ENCODE measurements at places on chromosomes 16 and 17.

DNA sequence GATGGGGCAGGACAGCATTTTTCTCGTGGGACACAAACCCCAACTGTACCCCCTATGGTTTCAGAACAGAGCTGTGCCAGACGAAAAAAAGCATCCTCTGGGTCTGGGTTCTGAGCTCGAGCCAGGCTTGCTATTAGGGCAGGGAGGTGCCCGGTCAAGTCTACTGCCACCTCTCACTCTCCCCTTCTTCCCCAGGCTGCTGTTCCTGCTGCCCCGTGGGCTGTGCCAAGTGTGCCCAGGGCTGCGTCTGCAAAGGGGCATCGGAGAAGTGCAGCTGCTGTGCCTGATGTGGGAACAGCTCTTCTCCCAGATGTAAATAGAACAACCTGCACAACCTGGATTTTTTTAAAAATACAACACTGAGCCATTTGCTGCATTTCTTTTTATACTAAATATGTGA is 1.1 kb downstream of the MT1E start:
- no peak for DNase-seq

DNA sequence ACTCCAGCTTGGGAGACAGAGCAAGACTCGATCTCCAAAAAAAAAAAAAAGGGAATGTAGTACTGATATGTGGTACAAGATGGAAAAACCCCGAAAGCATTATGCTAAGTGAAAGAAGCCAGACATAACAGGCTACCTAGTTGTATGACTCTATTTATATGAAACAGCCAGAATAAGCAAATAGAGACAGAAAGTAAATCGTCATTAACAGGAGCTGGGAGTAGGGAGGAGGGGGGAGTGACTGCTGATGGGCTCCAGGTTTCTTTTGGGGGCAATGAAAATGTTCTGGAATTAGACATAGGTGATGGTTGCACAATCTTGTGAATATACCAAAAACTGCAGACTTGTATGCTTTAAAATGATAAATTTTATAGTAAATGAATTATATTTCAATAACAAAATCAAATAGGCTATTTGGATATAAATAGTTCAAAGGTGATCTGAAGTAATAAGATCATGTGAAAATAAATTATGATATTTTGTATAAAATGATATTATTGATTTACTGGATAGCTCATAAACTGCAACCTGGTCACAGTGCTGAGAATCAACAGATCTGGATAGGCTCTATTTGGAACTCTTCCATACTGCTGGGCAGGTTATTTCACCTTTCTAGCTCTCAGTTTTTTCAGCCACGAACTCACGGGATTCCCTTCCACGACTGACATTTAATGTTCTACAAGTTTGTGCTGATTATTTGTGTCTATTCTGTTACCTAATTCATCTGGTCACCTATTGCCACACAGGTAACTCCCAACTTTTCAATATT is 27.1 kb downstream of the ZNF652 start:
- DNase-seq, result no peak

DNA sequence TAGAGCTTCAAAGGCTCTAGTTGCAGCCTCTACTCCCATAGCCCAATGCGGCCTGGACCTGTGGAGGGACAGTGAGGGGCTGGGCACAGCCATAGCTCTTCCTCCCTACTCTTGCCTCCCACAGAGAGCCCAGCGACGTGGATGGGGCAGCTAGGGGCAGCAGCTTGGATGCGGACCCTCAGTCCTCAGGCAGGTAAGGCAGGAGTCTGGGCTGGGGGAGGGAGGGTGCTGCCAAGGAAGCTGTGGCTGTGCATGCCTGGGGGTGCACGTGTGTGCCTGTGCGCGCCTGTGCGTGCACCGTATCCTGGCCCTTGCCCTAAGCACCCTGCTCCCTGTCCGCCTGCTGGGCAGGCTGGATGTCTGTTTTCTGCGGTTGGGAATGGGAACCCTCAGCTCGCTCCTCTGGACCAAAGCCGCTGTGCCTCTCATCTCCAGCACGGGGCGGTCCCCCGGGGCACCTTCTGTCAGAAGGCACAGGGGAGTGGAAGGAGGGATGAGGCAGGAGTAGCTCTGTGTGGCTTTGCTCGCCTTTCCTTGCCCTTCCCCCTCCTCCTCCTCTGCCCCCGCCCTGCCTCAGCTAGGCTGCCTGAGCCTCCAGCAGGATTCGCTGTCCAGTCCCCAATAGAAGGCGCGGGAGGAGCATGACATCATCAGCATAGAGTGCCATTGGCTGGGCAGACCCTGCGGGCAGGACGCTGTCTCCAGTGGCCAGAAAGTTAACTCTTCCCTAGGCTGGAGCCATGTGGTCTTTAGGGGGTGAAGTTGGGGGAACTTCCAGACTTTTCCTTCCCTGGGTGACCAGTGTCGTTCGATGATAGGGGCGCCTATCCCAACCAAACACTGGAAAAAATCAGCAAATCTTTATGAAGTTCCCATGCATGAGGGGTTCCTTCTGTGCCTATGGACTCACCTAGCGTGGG is 797 bp downstream of the PRCD start:
- peak; percentile 98 for DNase-seq

GRCh38 chr17:27506348-27507218 is 50.3 kb downstream of the KSR1 start:
- DNase-seq, result no peak

- DNase-seq, result no peak
Observed at GRCh38 chr16:12272264-12272663, 295.7 kb downstream of the SNX29 start.

DNA sequence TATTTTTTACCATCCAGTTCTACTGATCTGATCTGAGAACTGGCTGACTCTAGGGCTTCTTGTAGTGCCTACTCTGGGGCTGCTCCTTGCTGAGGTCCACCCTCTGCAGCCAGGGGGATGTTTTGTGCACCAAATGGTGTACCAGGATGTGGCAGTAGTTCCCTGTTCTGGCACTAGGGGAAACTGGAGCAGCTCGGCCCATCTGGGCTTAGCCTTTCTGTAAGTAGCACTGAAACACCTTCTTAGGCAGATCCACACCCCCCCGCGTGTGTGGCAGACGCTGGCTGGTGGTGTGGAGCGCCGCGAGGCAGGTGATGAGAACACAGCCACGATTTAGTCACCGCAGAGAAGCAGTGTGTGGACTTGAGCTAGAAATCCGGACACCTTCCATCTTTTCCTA is 17.0 kb downstream of the DUSP14 start:
- no peak for DNase-seq

DNA sequence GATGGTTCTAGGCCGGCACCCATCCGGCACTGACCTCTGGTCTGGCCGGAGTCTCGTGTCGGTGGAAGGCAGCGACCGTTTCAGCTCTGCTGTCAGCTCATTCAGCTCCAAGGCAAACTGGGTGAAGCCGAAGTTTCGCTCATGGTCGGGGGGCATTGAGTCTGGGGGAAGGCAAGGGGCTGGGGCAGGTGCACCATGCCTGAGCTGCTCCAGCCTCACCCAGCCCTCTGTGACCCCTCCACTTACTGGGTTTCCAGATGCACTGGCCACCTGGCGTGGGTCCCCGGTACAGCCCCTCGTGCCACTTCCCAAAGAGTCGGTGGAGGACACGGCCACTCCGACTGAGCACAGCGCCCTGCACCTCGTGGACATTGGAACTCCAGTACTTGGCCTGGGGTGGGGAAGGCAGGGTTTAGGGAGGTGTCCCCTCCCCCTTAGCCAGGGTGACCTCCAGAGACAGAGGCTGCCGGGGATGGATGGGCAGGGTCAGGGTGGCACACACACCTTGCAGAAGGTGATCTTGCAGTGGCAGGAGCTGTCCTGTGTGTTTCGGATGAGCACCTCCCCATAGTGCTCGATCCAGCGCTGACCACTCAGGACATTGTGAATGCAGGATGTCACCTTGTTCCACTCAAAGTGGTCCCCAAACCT is 12.6 kb downstream of the OSBPL7 start:
- no peak for DNase-seq

DNA sequence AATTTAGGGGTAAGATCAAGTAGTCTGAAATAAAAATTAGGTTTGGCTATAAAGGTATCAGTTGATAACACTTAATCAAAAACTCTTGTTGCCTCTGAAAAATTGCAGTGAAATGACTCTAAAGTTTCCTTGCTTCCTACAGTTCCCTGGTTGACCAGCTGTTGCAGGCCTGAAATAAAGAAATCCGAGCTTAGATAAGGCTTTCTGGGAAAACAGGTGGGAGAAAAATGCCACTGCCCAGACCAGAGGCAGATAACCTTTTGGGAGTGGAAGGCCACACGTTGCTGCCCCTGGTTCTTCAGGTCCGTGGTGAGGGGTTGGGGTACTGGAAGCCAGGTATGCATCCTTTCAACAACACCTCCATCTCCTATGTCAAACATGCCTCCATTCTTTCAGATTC is 111.3 kb downstream of the HS3ST3A1 start:
- no peak for DNase-seq

DNA sequence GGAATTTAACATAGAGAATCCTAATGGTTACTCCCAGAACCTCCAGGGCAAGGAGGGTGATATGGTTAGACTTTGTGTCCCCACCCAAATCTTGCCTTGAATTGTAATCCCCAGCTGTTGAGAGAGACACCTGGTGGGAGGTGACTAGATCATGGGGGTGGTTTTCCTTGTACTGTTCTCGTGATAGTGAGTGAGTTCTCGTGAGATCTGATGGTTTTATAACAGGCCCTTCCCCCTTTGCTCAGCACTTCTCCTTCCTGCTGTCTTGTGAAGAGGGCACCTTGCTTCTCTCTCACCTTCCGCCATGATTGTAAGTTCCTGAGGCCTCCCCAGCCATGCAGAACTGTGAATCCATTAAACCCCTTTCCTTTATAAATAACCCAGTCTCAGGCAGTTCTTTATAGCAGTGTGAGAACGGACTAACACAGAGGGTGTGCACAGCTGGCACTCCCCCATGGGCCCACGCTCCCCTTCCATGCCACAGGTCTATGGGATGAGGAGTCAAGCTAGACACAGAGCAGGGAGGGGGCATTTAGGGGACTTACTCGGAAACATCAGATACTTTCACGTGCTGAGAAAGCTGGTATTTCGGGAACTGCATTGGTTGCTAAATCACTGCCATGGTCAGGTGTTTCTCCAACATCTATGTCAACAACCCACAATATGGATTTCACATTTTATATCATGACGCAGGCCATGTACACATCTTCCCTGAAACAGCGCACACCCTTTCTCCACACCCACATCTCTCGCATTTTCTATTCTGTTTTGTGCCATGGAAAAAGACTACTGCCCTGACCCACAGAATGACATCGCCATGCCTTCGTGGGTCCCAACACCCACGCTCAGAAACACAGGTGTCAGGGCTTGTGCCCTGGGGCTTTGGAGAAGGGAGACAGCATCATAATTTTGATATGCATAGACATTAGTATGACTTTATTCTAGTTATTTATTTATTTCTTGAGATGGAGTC is 199.1 kb upstream of the GSE1 start:
- DNase-seq, result no peak

DNA sequence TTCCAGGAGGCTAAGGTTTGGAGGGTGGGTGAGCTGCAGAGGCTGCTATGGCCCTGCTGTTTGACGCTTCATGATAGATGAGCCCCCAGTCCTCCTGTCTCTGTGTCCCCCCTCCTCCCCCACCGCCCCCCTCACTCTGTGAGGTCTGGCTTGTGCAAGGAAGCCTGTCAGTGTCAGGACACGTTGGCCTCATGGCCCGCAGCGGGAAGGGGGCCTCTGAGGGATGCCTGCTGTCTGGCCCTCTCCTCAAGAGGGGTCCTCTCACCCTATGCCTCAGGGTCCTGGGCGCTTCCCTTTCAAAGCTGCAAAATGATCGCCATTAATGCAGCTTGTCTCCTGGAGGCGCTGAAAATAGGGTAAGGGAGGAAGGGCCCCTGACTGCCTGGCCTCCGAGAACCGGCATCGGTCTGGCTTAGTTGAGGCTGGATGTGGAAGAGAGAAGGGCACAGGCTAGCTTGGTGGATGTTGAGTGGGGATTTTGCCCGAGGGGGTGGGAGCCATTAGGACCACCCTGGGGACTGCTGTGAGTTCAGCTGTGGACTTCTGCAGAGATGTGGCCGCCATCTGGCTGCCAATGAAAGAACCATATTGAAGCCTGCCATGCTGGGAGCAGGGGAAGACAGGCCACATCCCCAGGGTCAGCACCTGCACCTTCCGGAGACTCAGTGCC is 14.8 kb upstream of the GOSR2 start:
- DNase-seq, result no peak

GRCh38 chr16:81143921-81144471 is 47.8 kb upstream of the GCSH start:
- no peak for DNase-seq

GRCh38 chr17:42388381-42389134 is at the start of gene STAT3:
Gene STAT3 (minus strand): TSS chr17:42388442. CDS start chr17:42348516, 39,926 bp downstream.
- peak; percentile 100 for DNase-seq

- DNase-seq, result no peak
Observed at GRCh38 chr16:77157346-77158058, 33.5 kb upstream of the MON1B start.

- no peak for DNase-seq
Observed at GRCh38 chr17:80358131-80358530, 56.8 kb upstream of the ENDOV start.
